IMR-90 (cell line): ENCODE measurements at places on chromosomes 11 and 22. TPM values are rescaled to one million over a fixed set of nuclear protein-coding genes. Genes with fewer than 3 reads are reported as not detected.

GRCh38 chr11:113474362-113475159 lies 637 bp downstream of the DRD2 start:
- DNase-seq, result peak; percentile 66
- H3K4me3 ChIP-seq, result no peak overlapping the region
- no peak overlapping the region for H3K27ac ChIP-seq
- no peaks in the 10 kb centered on the region for H3K4me1 ChIP-seq
- no peaks in the 10 kb centered on the region for H3K36me3 ChIP-seq

DNA sequence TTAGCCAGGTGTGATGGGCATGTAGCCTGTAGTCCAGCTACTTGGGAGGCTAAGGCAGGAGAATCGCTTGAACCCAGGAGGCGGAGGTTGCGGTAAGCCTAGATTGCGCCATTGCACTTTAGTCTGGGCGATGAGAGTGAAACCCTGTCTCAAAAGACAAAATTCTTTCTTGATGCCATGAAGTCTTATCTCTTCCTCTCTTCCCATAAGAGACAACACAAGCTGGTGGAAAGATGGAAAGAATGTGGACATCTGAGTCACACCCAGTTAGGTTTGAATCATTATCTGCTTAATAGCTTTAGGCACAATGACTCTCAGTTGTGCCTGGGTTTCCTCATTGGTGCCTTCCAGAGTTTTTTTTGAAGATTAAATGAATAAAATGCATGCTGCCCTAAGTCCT lies 35.3 kb downstream of the KREMEN1 start:
- peak; percentile 58 for DNase-seq
- H3K4me1 ChIP-seq, result peaks cover 14% of the 10 kb centered on the region
- H3K4me3 ChIP-seq, result no peak overlapping the region

DNA sequence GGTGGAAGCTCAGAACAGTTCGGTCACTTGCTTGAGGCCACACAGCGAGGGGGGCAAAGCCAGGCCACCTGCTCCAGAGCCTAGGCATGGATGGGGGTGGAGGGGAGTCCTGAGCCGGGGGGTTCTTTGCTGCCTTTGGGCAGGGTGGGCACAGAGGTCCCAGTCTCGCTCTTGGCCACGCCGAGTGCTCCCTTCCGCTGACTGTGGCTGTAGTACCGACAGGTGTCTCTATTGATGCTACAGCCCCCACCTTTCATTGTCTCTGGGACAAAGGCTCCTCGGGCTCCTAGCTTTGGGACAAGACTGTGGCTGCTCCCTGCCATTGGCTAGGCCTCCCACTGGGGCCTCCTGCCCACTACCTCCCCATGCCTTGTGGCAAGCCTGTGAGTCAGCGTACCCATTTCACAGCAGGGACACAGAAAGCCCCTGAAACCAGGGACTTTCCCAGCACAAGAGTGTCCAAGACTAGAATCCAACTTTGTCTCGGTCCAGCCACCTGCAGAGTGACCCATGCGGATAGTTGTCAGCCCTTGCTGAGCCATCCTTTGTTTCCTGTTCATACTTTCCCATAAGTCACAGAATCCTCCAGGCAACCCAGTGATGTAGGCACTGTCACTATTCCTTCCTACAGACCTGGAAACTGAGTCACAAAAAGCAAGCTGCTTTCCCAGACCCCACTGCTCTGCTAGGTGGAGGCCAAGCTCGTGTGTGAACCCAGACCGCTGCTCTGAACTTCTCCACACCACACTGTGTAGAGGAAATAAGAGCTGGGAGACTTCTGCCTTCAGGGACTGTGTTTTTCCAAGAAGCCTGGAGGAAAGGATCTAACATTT lies 17.2 kb downstream of the MYEOV start:
- no peak for DNase-seq
- no peak overlapping the region for H3K4me3 ChIP-seq
- H3K4me1 ChIP-seq, result peaks cover 12% of the 10 kb centered on the region
- H3K36me3 ChIP-seq, result no peaks in the 10 kb centered on the region

- peaks cover 33% of the 10 kb centered on the region for H3K36me3 ChIP-seq
- H3K27ac ChIP-seq, result no peak overlapping the region
- H3K27me3 ChIP-seq, result no peaks in the 10 kb centered on the region
- no peak for DNase-seq
Observed at GRCh38 chr11:18485913-18486528, 30.4 kb downstream of the LDHAL6A start.

DNA sequence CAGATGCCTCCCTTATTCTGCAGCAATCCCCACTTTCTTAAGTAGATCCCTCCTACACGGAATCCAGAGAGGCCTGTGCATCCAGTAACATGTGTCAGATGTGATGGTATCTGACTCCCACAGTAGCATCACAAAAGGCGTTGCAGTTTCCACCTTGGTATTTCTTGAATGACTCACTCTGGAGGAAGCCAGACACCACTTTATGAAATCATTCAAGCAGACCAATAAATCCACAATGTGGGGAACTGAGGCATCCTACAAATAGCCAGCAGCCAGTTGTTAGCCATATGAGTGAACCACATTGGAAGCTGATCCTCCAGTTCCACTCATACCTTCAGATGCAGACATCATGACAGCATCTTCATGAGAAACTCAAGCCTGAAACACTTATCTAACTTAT lies 798.1 kb downstream of the OPCML start:
- no peak overlapping the region for H3K27ac ChIP-seq
- H3K4me1 ChIP-seq, result no peaks in the 10 kb centered on the region
- H3K36me3 ChIP-seq, result no peaks in the 10 kb centered on the region
- H3K27me3 ChIP-seq, result no peaks in the 10 kb centered on the region

GRCh38 chr11:14253421-14253820 lies 105.6 kb downstream of the RRAS2 start:
- H3K27ac ChIP-seq, result peak overlapping the region; percentile 46; the same call in 1 of the 2 replicates
- H3K27me3 ChIP-seq, result peaks cover 34% of the 10 kb centered on the region
- H3K4me1 ChIP-seq, result peaks cover 9% of the 10 kb centered on the region
- no peak for DNase-seq

XRRA1 gene
- polyA plus RNA-seq, result 4.5 and 5.4 TPM in 2 replicates

DNA sequence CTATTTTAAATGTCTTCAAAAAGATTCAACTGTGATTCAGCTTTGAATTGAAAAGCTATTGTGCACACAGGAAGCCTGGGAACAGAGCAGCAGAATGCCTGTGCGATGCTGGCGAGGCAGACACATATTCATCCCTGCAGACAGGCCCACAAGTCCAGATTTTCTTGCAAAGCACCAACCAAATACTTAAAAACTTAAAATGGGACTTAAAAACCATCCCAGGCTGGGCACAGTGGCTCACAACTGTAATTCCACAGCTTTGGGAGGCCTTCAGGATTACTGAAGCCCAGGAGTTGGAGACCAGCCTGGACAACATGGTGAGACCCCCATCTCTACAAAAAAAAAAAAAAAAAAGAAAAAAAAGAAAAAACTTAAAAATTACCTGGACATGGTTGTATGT lies 122.6 kb upstream of the SERPIND1 start:
- no peak overlapping the region for H3K27ac ChIP-seq
- H3K36me3 ChIP-seq, result no peaks in the 10 kb centered on the region
- H3K4me1 ChIP-seq, result no peaks in the 10 kb centered on the region
- no peak overlapping the region for H3K4me3 ChIP-seq
- no peak for DNase-seq
- peaks cover 17% of the 10 kb centered on the region for H3K27me3 ChIP-seq

- H3K4me1 ChIP-seq, result peaks cover 8% of the 10 kb centered on the region
- no peaks in the 10 kb centered on the region for H3K36me3 ChIP-seq
- no peak overlapping the region for H3K4me3 ChIP-seq
- H3K27ac ChIP-seq, result no peak overlapping the region
Observed at GRCh38 chr22:22099194-22099486, 116.6 kb upstream of the TOP3B start.

- no peak overlapping the region for H3K4me3 ChIP-seq
- H3K4me1 ChIP-seq, result peaks cover 8% of the 10 kb centered on the region; the same call in 1 of the 2 replicates
- no peak for DNase-seq
- H3K27me3 ChIP-seq, result no peaks in the 10 kb centered on the region; the same call in 1 of the 2 replicates
- H3K27ac ChIP-seq, result no peak overlapping the region
Observed at GRCh38 chr11:67387069-67387468, 4.7 kb upstream of the RAD9A start.

DNA sequence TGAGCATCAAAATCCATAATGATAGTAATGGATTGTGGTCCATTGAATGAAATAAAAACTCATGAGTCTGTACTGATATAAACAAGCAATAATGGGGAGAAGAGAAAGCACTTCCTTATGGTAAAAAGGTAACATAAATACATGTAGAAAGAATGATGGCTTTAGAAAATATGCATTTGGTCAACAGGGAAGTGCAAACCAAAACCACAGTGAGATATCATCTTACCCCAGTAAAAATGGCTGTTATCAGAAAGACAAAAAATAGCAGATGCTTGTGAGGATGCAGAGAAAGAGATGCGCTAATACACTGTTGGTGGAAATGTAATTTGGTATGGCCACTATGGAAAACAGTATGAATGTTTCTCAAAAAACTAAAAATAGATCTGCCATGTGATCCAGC lies 6.9 kb upstream of the MMP20 start:
- no peaks in the 10 kb centered on the region for H3K4me1 ChIP-seq
- no peak overlapping the region for H3K4me3 ChIP-seq
- no peak overlapping the region for H3K27ac ChIP-seq
- H3K36me3 ChIP-seq, result no peaks in the 10 kb centered on the region
- peak; percentile 44 for DNase-seq

UBASH3B gene
- polyA plus RNA-seq, result 27.2 and 28.5 TPM in 2 replicates

DNA sequence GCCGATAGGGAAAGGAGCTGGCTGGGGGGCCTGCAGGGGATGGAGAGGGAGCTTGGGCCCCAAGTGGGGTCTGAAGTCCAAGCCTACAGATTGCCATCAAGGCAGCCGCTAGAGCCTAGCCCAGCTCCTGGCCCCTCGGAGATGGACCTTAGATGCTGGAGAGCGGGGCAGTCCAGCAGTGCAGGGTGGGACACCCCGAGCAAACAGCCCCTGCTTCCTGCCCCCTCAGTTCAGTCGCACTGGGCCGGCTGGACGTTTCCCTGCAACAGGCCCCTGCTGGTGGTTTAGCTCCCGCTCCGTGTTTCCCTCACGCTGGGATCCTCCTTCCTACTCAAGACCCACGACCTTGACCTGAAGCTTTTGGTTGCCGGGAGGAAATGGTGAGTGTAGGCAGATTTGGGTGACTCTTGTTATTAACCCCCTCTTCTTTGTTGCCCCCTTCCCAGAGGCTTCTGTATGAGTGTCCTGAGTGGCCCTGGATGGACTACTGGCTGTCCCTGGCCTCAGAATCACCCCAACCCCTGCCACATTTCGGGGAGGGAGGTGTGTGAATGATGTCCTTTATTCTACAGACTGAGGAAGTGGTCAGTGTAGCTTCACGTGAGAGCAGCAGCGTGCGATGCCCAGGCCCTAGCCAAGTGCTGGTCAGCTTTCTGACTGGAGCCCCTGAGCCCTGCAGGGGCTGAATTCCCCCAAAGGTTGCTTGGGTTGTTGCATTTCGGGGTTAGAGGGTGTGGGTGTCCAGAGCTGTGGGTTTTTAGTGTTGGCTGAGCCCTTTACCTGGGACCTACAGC lies 2.7 kb downstream of the ST3GAL4 start:
- no peaks in the 10 kb centered on the region for H3K36me3 ChIP-seq
- no peaks in the 10 kb centered on the region for H3K27me3 ChIP-seq
- no peak overlapping the region for H3K27ac ChIP-seq
- peaks cover 23% of the 10 kb centered on the region for H3K4me1 ChIP-seq
- DNase-seq, result no peak

GRCh38 chr11:110454609-110455008 lies 24.9 kb downstream of the FDX1 start:
- DNase-seq, result no peak
- no peaks in the 10 kb centered on the region for H3K4me1 ChIP-seq
- H3K27me3 ChIP-seq, result no peaks in the 10 kb centered on the region

HEPN1 gene
- not detected in 2 replicates for polyA plus RNA-seq

- H3K4me3 ChIP-seq, result no peak overlapping the region
- DNase-seq, result no peak
- no peak overlapping the region for H3K27ac ChIP-seq
- no peaks in the 10 kb centered on the region for H3K4me1 ChIP-seq
Observed at GRCh38 chr11:80477178-80477577, 1036.3 kb upstream of the TENM4 start.

DNA sequence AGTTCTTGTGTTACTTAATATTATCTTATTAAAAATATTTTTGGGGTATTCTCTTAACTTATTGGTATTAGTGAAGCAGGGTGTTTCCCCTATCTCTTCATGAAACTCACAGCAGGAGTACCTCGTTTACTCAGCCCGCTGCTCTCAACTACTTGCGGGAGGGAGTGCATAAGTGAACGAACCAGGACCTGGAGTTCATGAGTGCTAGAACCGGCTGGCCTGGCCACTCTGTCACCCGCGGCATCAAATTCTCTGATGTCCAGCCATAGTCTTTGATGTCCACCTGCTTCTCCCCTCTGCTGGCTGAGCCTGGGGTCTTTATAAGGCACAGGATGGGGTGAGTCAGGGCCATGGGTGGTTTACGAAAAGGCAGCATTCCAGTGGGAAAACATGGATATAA lies 216.7 kb upstream of the ANO5 start:
- no peaks in the 10 kb centered on the region for H3K4me1 ChIP-seq
- H3K27ac ChIP-seq, result no peak overlapping the region
- no peak overlapping the region for H3K4me3 ChIP-seq

GRCh38 chr22:26286091-26286820 lies 117.0 kb downstream of the SEZ6L start:
- H3K4me3 ChIP-seq, result no peak overlapping the region
- no peaks in the 10 kb centered on the region for H3K27me3 ChIP-seq
- H3K36me3 ChIP-seq, result no peaks in the 10 kb centered on the region
- no peaks in the 10 kb centered on the region for H3K4me1 ChIP-seq
- H3K27ac ChIP-seq, result no peak overlapping the region

THY1 gene
- 1,657 and 2,603 TPM in 2 replicates for polyA plus RNA-seq

SERPIND1 gene
- polyA plus RNA-seq, result 0.06 and 0.12 TPM in 2 replicates

PKNOX2 gene
- polyA plus RNA-seq, result 1.7 and 2.3 TPM in 2 replicates

DNA sequence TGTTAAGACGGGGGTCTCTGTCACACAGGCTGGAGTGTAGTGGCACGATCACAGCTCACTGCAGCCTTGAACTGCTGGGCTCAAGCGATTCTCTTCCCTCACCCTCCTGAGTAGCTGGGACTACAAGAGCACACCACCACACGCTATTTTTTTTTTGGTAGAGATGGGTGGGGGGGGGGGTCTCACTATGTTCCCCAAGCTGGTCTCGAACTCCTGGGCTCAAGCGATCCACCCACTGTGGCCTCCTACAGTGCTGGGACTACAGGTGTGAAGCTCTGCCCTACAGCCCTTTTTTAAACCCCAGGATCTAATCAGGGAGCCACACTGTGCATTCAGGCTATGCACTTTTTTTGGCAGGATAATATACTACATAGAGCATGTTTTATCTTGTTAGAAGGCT lies 1.4 kb upstream of the DHCR7 start:
- H3K27ac ChIP-seq, result no peak overlapping the region
- peaks cover 9% of the 10 kb centered on the region for H3K4me1 ChIP-seq
- H3K4me3 ChIP-seq, result peak overlapping the region; percentile 87
- no peaks in the 10 kb centered on the region for H3K36me3 ChIP-seq
- no peak for DNase-seq

GRCh38 chr11:113329725-113330124 lies 15.3 kb downstream of the TTC12 start:
- no peak overlapping the region for H3K4me3 ChIP-seq
- H3K36me3 ChIP-seq, result peaks cover 18% of the 10 kb centered on the region
- no peak for DNase-seq
- H3K27me3 ChIP-seq, result no peaks in the 10 kb centered on the region
- H3K27ac ChIP-seq, result no peak overlapping the region
- no peaks in the 10 kb centered on the region for H3K4me1 ChIP-seq

GLYAT gene
- not detected in 2 replicates for polyA plus RNA-seq

SOX10 gene
- not detected in 2 replicates for polyA plus RNA-seq
